ENCODE measurements at places on chromosomes 1 and 21. TPM values are rescaled to one million over a fixed set of nuclear protein-coding genes. Genes with fewer than 3 reads are reported as not detected.

COPA gene
- 164 TPM for total RNA-seq

SPRR5 gene
- not detected for total RNA-seq

SYT6 gene
- total RNA-seq = 0.47 TPM

DENND2D gene
- total RNA-seq = 134 TPM

CA14 gene
- total RNA-seq = 1.4 TPM

SPOCD1 gene
- total RNA-seq = 39.8 TPM

BCL10 gene
- 34.9 TPM for total RNA-seq

CELA3B gene
- not detected for total RNA-seq

CFHR4 gene
- not detected for total RNA-seq

SNX7 gene
- 25.0 TPM for total RNA-seq

ADGRL2 gene
- total RNA-seq = 41.9 TPM

TNFRSF18 gene
- total RNA-seq = 3.3 TPM

DNAJC28 gene
- total RNA-seq = 1.2 TPM

CACNA1E gene
- not detected for total RNA-seq

NPHS2 gene
- not detected for total RNA-seq

CELA2A gene
- 0.44 TPM for total RNA-seq

VWA5B1 gene
- total RNA-seq = 41.9 TPM

NTNG1 gene
- total RNA-seq = 9.9 TPM

AUNIP gene
- 0.91 TPM for total RNA-seq

TSSK3 gene
- total RNA-seq = 4.2 TPM

GBP7 gene
- total RNA-seq = not detected

Measured in ureter (tissue), 1 donor.